ENCODE measurements at places on chromosomes 12 and 14.

DNA sequence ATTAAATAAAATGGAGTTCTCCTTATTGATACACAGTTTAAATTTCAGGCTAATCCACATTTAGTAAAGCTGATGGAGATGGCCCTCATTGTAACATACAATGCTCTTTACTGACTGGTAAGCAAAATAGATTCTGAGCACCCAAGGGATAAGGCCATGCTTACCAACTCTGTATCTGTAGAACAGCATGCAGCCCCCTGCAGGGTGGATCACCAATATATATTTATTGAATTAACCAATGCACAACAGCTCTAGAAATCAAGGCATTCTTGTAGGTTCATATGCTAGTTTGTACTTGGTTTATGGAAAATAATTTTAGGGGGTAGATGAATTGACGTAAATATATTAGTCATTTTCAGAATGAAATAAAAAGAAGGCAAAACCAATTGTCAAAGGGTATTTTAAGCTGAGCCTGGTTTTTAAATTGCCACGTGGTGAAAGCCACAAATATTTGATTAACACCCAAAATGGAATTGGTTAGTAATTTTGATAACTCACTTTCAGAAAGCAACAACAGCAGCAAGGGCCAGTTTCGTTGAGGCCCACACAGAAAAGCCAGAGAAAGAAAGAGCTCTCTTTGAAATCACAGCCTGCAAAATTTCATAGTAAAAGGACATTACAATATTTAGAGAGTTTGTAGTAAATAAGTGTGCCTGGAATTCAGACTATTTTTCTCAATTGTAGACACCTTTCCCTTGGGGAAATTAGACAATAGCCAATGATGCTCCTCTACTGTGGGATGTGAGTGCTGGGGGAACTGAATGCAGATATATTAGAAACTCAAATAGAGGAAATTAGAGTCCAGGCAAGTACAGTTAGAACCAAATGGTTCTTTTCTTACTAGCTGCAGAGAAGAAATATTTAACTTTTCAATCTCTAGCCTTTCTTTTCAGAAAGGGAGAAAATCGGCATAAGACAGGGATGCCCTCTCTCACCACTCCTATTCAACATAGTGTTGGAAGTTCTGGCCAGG is 216.2 kb upstream of the ABCD2 start:
- DNase-seq, result no peak

GRCh38 chr14:79871136-79871535 is 340.2 kb downstream of the DIO2 start:
- DNase-seq, result no peak

DNA sequence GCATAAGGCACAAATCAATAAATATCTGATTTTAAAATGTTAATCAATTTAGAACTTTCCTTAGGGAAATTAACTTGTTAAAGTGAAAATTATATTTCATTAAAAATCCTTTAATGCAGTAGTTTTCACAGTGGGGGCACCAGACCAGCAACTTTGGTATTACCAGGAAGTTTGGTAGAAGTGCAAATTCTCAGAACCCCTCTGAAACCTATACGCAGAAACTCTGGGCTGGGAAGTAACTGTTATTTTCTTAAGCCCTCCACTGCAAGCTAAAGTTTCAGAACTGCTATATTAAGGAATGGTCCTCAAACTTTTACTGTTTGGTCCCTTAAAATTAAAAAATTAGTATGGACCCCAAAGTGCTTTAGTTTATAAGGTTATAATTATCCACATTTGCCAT is 35.7 kb downstream of the GNPTAB start:
- no peak for DNase-seq

DNA sequence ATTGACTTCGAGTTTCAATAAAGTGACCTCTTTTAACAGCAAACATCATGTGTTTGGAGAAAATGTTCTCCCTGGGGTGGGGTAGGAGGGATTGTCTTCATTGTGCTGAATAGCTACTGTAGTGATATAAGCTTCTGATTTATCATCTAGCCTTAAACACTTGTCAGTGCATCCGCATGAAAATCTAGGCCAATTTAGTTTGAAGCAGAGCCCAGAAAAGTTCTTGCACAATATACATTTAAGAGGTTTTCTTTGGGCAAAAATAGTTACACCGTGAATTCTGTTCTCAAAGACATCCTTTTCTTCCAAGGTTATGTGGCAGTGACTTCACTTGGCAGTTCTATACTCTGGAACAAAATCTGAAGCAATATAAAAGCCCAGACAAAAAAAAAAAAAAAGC is 136.0 kb upstream of the IFNG-AS1 start:
- no peak for DNase-seq

DNA sequence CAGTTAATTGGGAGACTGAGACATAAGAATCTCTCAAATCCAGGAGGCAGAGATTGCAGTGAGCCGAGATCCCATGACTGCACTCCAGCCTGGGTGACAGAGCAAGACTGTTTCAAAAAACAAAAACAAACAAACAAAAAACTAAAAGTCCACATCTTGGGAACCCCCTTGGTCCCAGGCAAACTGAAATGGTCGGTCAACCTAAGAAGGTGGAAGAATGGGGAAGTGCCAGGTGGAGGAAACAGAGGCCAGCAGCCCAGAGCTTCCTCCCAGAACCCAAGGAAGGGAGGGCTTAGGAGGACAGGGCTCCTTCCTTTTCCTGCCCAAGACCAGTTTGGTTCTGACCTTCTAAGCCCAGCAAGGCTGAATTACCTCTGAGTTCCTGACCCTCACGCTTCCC is 121.0 kb upstream of the FUT8 start:
- no peak for DNase-seq

DNA sequence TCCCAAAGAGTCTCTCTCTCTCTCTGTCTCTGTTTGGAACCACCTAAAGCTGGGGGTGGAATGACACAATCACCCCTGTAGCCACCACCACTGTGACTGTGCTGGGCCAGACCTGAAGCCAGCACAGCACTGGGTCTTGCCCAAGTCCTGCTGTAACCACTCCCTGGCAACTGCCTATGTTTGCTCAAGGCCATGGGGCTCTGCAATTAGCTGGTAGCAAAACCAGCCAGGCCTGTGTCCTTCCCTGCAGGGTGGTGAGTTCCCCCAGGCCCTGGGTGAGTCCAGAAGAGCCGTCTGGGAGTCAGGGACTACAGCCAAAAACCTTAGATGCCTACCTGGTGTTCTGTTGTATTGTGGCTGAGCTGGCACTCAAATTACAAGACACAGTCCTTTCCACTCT is 50.8 kb downstream of the DGLUCY start:
- peak; percentile 63 for DNase-seq

DNA sequence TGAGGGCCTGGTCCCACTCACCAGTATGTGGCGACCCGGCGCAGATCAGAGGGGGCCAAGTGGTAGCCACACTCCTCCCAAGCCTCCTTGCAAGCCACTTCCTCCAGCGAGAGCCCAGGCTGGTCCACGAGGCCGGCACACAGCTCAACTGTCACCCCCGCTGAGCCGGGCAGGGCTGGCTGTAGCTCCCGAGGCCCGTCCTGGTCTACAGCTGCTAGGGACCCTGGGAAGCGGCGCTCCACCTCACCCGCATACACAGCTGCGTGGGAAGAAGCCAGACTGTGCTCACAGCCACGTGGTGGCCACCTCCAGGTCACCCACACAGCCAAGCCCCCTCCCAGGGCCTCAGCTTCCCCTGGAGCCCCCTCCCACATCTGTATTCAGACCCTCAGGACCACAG is 4.6 kb downstream of the NUDT14 start:
- DNase-seq, result peak; percentile 52

- DNase-seq, result no peak
These were observed 141.7 kb upstream of the AMIGO2 start for GRCh38 chr12:47221256-47222023.

GRCh38 chr14:73457041-73457923 is 1.1 kb downstream of the NUMB start:
- no peak for DNase-seq

DNA sequence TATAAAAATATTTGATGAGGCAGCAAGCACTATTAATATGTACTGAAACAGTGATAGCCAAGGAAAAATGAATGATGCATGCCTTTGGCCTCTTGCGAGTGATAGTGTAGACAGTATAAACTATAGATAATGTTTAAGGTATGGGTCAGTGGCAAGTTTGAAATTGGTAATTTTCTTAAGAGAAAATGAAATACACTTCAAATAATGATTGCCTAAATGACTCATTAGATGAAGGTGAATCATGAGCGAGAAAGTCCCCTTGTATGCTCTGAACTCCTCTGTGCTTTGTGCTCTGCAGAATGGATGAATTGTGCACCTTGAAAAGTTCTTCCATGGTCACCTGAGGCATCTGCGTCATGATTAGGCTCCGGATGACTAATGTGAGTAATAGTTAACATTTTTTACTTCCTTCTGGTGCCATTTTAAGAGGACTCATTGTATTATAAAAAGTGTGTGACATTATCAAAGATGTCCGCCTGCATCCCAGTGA is 84.9 kb upstream of the RTL1 start:
- DNase-seq, result no peak

DNA sequence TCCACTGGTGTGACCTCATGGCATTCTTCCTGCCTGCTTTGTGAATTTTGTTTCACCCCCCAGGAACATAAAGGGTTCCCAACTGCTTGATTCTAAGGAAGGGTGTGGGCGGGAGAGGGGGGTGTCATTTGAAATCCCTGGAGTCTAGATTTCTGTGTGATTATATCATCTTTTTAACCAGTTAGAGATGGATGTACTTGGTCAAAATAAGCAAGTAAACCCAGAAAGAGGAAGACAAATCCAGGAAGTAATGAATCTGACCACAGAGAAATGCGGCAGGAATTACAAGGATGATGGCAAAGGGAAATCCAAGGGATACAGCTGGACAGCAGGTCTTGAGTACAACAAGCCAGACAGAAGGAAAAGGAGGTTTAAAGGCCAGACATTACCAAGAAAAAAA is 38.9 kb downstream of the DMAC2L start:
- no peak for DNase-seq

DNA sequence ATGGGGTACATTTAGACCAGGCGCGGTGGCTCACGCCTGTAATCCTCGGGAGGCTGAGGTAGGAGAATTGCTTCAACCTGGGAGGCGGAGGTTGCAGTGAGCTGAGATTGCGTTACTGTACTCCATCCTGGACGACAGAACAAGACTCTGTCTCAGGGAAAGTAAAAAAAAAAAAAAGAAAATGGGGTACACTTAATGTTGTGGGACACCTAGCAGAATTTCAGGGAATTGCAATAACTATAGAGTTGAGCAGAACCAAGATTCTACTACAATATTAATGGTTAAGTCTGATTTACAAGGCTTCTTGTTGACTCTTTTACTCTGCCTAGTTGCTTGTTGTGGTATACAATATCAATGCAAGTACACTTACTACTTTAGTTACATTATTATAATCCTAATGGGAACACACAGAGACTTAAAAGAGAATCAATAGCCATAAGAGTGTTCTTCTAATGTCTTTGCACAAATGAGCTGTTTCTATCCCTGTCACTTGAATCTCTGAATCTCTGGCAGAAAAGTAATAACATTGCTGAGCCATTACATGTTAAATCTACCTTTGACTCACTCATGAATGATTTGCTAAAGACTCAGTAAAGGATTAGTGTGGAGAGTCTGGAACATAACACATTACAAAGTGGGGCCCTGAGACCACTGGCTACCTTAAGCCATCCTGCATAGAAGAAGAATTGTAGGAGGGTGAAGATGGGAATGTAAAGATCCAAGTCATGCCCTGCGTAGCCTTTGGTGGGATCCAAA is 22.7 kb downstream of the BEST3 start:
- DNase-seq, result no peak
